Progenitor cell of endocrine pancreas (in vitro differentiated cells): ENCODE measurements at places on chromosomes 11 and 22.
A peak's percentile ranks its signal among the peaks of the same experiment; 100 is the strongest.

DNA sequence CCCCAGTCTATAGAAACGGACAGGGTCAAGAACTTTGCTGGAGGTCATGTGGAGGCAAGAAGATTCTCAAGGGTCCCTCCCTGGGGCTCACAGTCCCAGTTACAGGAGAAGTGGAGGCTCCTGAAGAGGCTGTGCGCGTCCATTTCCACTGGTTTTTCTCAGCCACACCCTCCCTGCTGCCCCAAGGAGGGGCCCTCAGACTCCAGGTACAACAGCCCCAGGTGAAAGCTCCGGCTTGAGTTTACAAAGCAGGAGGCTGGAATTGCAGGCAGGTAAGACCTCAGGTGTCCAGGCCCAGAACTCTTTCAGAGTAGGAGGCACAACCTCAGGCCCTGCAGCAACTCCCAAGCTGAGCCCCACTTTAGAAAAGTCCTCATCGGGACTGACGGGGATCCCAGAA is 3.1 kb downstream of the SHANK2 start:
- DNase-seq = no peak

DNA sequence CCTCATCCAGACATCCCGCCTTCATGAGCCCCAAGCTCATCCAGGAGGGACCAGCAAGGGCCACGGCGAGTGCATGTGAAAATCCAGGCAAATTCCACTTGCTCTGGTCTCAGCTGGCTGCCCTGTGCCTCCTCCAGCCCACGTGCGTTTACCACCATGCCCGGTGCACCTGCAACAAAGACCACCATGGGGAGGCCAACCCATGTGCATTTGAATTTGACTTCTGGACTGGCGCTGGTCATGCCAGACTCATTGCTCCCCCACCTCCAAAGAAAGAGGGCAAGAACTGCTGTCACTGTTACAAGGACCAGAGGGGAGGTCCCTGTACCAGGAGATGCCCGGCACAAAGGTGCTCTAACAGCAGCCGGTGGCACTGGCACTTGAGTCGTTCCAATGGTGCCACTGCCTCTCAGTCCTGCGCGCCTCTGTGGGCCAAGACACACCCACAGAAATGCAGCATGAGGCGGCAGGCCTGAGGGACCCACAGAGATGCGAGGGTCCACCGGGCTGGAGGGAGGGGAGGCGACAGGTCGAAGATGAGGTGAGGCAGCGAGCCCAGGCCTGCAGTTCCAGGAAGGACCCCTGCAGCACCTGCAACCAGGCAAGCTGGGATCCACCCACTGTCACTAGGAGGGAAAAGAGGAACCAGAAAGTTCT is 80.3 kb downstream of the PHF21B start:
- no peak for DNase-seq

GRCh38 chr22:20456064-20456721 is 18.6 kb upstream of the SCARF2 start:
- peak; percentile 66 for DNase-seq

GRCh38 chr22:40620464-40621046 is 16.0 kb downstream of the MRTFA start:
- no peak for DNase-seq

DNA sequence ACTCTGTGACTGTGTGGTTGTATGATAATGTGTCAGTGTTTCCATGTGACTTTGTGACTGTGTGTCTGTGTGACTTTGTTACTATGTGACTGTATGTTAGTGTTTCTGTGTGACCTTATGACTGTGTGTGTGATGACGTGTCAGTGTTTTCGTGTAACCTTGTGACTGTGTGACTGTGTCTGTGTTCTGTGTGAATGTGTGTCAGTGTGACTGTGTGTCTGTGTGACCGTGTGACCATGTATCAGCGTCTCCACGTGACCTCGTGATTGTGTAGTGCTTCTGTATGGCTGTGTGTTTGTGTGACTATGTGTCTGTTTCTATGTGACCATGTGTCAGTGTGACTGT is 9.5 kb upstream of the PKNOX2 start:
- DNase-seq = no peak

DNA sequence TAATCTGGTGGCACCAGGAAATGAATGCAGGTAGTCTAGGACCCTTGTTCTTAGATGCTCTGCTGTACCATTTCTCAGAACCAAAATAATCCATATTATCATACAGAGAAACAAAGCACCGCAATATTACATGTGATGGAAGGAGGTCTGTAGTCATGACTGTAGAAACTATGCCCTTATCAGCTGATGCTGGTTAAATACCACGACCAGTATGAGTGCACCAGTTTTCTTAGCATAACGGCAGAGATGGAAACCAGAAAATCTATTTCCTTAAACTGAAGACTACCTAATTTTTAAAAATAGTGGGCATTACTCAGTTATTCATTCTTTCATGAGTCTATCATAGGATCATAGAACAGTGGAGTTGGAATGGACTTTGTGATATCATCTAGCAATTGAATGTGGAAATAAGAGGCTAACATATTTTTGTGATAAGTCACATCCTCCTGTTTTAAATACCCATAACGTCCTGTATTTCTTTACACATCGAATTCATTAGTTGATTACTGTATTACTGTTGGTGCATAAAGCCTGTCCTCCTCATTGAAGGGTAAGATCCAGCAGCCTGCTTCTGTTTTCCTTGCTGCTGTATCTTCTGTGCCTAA is 15.1 kb downstream of the JHY start:
- DNase-seq = no peak

DNA sequence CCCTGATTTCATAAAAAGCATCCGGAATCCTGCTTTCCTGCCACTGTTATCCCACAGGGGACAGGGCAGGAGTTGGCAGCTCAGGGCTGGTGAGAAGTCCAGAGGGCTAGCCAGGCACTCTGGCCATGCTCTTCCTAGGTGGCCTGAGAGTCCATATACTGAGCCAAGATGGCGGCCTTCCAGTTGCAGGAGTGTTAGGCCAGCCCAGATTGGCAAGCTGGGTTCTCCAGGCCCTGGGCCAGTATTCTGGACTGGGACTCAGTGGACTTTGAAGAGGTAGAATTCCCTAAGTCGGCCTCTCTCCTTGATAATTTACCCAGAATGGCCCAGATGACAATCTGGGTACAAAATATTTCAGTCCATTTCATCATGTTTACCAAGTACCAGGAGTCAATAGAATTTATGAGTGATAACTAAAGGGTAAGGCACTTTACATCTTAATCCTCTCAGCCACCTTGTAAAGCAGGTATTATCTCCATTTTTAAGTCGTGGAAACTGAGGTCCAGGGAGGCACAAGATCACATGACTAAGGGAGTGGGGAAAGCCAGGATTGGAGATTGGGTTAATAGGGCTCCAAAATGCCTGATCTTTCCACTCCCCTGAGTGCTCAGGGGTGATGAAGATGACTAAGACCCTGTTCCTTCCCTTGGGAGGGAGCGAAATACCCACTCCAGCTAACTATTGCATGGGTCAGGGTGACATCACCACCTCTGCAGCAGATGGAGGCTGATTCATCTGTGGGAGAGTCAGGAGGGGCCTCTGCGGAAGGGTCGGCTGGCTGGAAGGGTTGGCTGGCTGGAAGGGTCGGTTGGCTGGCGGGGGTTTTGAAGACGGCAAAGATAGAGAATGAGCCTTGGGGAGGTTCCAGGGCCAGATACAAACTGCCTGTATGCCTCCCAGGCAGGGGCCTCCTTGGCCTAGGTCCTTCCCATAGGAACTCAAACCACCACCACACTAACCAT is 1.2 kb upstream of the MICALL1 start:
- no peak for DNase-seq

GRCh38 chr11:122746050-122746478 is 90.5 kb downstream of the UBASH3B start:
- no peak for DNase-seq

- no peak for DNase-seq
Observed at GRCh38 chr11:10878408-10879214, 20.8 kb upstream of the ZBED5 start.

DNA sequence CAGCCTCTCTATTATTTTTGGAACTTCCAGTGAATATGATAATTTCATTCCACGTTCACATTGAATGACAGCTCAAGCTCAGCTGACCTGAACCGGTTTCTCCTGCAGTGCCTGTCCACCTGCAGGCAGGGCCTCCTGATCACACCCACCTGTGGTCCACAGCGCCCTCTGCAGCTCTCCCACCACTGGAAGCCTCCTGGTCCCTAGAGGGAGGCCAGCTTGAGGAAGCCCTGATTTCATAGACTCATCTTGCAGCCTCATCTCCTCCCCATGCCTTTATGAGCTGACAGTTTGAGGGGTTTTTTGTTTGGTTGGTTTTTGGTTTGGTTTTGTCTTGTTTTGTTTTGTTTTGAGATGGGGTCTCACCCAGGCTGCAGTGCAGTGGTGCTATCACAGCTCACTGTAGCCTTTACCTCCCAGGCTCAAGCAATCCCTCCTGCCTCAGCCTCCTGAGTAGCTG is 29.9 kb upstream of the MALAT1 start:
- peak; percentile 75 for DNase-seq

- DNase-seq = no peak
Observed at GRCh38 chr11:31092638-31093037, 276.9 kb downstream of the DCDC1 start.

DNA sequence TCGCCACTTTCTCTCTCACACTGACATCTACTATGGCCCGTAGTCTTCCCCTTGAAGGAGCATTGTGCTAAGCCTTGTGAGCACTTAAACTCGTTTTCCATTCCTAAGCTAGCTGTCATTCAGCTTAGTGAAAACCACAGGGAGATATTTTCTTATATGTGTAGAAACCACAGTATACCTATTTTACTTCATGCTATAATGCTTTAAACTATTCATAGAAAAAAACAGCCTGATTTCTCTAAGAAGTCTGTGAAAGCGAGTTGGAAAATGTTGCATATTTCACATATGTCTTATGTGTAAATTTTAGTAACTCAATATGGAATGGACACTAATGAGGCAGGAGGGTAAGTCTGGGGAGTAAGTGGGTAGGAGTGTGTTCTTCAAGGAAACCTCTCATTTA is 194.3 kb upstream of the CTSC start:
- DNase-seq = no peak

GRCh38 chr11:77346906-77347603 is 45.6 kb upstream of the GDPD4 start:
- no peak for DNase-seq

- no peak for DNase-seq
Observed at GRCh38 chr11:109510316-109510715, 88.3 kb downstream of the C11orf87 start.

GRCh38 chr22:25697181-25697664 is 44.8 kb upstream of the MYO18B start:
- DNase-seq = no peak

DNA sequence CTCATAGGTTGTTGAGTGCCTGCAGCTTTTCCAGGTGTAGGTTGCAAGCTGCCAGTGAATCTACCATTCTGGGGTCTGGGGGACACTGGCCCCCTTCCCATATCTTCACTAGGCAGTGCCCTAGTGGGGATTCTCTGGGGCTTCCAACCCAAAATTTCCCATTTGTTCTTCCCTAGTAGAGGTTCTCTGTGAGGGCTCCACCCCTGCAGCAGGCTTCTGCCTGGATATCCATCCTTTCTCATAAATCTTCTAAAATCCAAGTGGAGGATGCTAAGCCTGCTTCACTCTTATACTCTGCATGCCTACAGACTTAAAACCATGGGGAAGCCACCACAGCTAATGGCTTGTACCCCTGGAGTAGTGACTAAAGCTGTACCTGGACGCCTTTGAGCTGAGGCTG is 33.4 kb downstream of the ANO3 start:
- no peak for DNase-seq

GRCh38 chr11:33734441-33735270 is 1.6 kb downstream of the CD59 start:
- DNase-seq = no peak
